ENCODE measurements at places on chromosomes 13 and 19. TPM values are rescaled to one million over a fixed set of nuclear protein-coding genes. Genes with fewer than 3 reads are reported as not detected.

The VAV1 gene
- 12.3 TPM for total RNA-seq

The FPR1 gene
- total RNA-seq = not detected

The GNG7 gene
- total RNA-seq = 6.9 TPM

The F2RL3 gene
- total RNA-seq = 1.6 TPM

The IL17D gene
- 1.5 TPM for total RNA-seq

The PLVAP gene
- 32.8 TPM for total RNA-seq

The TRPC4 gene
- 0.23 TPM for total RNA-seq

The ZNF699 gene
- 2.7 TPM for total RNA-seq

The C5AR1 gene
- 7.9 TPM for total RNA-seq

The IZUMO4 gene
- total RNA-seq = 3.4 TPM

The C1QTNF9B gene
- total RNA-seq = 0.32 TPM

The ZNF154 gene
- total RNA-seq = 1.5 TPM

The SLC25A42 gene
- 11.7 TPM for total RNA-seq

GRCh38 chr19:1507192-1507660, 5.6 kb downstream of the ADAMTSL5 start:
- peak; percentile 46 for DNase-seq

- DNase-seq = no peak
These were observed 118.3 kb downstream of the DNAJC15 start for GRCh38 chr13:43141685-43142084.

- no peak for DNase-seq
These were observed 6.9 kb upstream of the ATF5 start for GRCh38 chr19:49921871-49922795.

DNA sequence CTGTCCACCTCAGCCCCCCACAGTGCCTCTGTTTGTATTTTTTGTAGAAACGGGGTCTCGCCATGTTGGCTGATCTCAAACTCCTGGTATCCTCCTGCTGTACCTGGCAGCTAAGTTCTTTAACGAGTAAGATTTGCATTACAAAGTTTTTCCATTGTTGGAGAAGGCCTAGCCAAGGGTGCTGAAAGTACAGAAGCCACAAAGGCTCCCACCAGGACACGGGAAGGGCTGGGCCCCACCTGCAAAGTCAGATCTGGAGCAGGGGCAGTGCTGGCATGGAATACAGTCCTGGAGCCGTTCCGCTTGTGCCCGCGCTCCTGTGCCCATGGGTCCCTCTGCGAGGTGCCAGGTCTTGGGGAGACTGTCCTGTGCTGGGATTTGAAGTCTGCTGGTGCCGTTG, 12.1 kb downstream of the FZR1 start:
- no peak for DNase-seq

- DNase-seq = no peak
These were observed 156.0 kb downstream of the KCTD12 start for GRCh38 chr13:76730220-76730619.

GRCh38 chr19:58450856-58451357, 515 bp upstream of the ZNF324B start:
- DNase-seq = peak; percentile 73

GRCh38 chr19:4980838-4981680, 12.1 kb downstream of the KDM4B start:
- DNase-seq = no peak

GRCh38 chr19:21749090-21749489, 18.3 kb downstream of the ZNF100 start:
- no peak for DNase-seq

GRCh38 chr13:62483774-62484173, 1068.1 kb upstream of the PCDH20 start:
- no peak for DNase-seq

- DNase-seq = peak; percentile 22
These were observed 14.1 kb downstream of the PRAM1 start for GRCh38 chr19:8488365-8488764.

- DNase-seq = no peak
These were observed 54.0 kb upstream of the ATP12A start for GRCh38 chr13:24625870-24626849.

- peak; percentile 93 for DNase-seq
These were observed at the start of gene MAST3 for GRCh38 chr19:18097217-18097992. TSS of gene MAST3 (plus strand) at chr19:18097778. CDS start at chr19:18097793, 15 bp downstream.

GRCh38 chr13:77565635-77566034, 30.1 kb downstream of the SCEL start:
- DNase-seq = no peak

DNA sequence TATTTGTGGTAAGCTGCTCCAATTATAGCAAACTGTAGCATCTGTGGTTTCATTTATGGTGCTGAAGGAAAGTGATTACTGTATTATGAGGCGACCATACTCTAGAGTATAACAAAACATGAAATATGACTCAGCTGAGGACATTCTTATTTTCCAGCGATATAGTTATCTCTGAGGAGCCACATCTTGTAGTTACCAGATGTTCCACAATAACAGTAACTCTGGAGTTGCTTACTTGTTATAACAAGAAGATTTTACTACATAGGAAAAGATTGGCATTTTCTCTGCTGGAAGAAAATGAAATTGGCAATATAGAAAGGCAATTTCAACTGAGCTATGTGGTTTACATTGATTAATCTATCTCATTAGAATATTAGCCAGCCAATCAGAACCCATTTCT, 1634.2 kb downstream of the PCDH9 start:
- no peak for DNase-seq

- peak; percentile 5 for DNase-seq
These were observed 62.9 kb upstream of the KLHL1 start for GRCh38 chr13:70171151-70171550.

GRCh38 chr19:38559428-38560401, 58.0 kb downstream of the MAP4K1 start:
- DNase-seq = no peak

DNA sequence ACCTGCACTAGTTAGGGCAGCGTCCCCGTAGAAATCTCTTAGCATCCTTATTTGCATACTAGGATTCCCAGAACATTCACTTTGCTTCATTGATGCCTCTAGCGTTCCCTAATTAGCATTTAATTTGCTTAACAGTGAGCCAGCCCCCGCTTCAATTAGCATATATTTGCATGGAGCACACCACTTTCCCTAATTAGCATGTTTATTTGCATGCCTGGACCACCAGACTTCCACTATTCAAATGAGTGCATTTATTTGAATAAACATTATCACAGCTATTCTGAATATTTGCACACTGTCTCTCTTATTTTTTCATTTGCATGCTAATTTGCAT, 69.6 kb downstream of the RYR1 start:
- no peak for DNase-seq

GRCh38 chr19:15378534-15379082, 979 bp downstream of the AKAP8 start:
- peak; percentile 70 for DNase-seq

GRCh38 chr13:30052120-30052519, 201.7 kb upstream of the UBL3 start:
- DNase-seq = no peak

DNA sequence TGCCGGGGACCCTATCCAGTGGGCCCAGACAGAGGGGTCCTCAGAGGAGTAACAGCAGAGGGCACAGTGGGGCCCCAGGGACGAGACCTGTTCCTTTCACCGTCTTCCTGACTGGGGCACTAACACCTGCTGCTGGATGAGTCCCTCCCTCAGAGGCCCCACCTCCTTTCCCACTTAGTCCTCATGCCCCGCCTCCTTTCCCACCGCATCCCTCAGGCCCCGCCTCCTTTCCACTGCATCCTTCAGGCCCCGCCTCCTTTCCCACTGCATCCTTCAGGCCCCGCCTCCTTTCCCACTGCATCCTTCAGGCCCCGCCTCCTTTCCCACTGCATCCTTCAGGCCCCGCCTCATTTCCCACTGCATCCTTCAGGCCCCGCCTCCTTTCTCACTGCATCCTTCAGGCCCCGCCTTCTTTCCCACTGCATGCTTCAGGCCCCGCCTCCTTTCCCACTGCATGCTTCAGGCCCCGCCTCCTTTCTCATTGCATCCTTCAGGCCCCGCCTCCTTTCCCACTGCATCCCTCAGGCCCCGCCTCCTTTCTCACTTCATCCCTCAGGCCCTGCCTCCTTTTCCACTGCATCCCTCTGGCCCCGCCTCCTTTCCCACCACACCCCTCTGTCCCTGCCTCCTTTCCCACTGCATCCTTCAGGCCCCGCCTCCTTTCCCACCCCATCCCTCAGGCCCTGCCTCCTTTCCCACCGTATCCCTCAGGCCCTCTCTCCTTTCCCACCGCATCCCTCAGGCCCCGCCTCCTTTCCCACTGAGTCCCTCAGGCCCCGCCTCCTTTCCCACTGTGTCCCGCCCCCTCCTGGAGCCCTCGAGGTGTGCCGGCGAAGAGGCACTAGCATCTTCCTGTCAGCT, 6.7 kb downstream of the SPPL2B start:
- DNase-seq = no peak

GRCh38 chr13:32284927-32285632, 30.1 kb downstream of the ZAR1L start:
- DNase-seq = no peak
